Left kidney (tissue), 8 donors: ENCODE measurements at places on chromosomes 12 and 14.

DNA sequence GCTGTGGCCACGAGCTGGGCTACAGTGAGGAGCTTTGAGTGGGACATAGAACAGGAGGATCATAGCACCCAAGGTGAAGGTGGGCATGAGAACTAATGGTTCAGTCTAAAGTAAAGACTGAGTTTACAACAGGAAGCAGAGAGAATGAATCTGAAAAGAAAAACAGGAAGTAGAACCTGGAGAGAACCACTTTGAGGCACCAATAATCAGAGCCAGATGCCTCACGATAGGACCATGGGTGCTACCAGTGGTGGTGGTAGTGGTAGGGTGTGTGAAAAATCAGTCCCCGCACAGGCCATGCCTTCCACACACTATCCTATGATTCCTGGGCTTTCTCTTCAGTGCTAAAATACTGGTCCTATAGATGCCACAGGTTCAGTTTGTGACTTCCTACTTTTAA, 293.6 kb downstream of the AKAP6 start:
- DNase-seq = no peak

GRCh38 chr12:122501489-122501989, 807 bp upstream of the ZCCHC8 start:
- DNase-seq = no peak

DNA sequence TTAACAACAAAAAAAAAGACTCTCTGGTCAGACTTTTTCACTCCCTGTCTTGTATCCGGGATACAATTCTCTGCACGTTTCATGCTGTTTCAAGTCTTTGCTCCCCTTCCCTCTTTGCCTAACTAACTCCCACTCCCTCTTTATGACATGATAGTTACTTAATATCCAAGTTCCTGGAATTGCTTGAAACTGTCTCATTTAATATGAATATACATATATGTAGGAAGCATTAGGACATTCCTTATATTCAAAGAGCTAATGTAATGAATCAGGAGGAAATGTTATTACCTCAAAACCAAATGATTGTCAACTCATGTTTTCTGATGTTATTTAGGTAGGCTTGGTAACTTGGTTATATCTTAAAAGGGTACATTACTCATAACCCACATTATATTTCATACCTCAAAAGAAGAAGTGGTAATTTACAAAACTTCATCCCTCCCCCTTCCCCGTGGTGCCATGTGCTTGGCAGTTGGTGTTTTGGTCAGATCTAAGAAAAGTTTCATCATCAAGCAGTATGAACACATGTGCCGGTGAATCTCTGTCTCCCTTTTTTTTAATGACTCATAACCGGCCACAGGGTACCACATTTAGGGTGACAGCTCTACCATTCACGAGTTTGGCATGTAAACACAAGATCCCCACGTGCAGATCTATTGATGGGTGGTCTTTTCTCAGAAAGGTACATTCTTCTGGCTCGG, 56.5 kb downstream of the HCAR2 start:
- DNase-seq = no peak

- DNase-seq = peak; percentile 78
These were observed 37.0 kb downstream of the RASAL1 start for GRCh38 chr12:113098441-113099028.

DNA sequence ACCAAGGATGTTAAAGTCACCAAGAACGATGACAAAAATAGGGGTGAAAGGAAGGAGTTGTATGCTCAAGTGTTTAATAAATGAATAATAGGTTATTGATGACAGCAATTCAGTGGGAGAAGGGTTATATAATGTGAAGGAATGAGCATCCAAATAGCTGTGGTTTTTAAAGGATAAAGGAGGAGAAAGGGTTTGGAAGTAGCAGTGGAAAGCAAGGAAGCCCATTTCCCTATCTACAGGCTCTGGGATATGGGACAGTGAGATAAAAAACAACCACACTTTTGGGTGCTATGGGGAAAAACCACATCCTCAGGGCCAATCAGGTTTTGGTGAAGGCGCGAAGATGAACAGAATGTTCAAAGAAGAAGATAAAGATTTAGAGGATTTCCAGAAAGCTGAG, 258.6 kb downstream of the ZFP36L1 start:
- no peak for DNase-seq

- DNase-seq = peak; percentile 71
These were observed 485.1 kb downstream of the ZFP36L1 start for GRCh38 chr14:68307790-68308168.

- DNase-seq = no peak
These were observed 98.5 kb upstream of the MBIP start for GRCh38 chr14:36418937-36419336.

GRCh38 chr12:115079760-115080159, 395.8 kb upstream of the TBX3 start:
- no peak for DNase-seq

GRCh38 chr12:56725723-56726102, 614 bp upstream of the NACA start:
- DNase-seq = no peak

- no peak for DNase-seq
These were observed 38.6 kb upstream of the LRTM2 start for GRCh38 chr12:1781772-1782171.

- no peak for DNase-seq
These were observed 264.2 kb downstream of the ADAMTS20 start for GRCh38 chr12:43287706-43288383.

- DNase-seq = no peak
These were observed 31.9 kb downstream of the CDKL1 start for GRCh38 chr14:50364792-50365191.

DNA sequence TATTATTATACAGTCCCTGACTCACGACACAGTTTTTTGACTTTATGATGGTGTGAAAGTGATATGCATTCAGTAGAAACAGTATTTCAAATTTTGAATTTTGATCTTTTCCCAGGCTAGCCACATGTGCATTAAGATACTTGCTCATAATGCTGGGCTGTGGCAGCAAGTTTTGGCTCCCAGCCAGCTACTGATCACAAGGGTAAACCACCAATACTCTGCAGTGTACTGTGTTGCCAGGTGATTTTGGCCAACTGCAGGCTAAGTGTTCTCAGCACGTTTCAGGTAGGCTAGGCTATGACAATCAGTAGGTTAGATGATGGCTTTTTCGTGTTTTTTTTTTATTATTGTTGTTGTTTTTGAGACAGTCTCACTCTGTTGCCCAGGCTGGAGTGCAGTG, 69.4 kb upstream of the ACTN1 start:
- DNase-seq = no peak

- DNase-seq = no peak
These were observed 16.4 kb downstream of the BCL2L14 start for GRCh38 chr12:12086973-12087692.
